Astrocyte of the cerebellum (primary cell): ENCODE measurements at places on chromosomes 1 and 21.

- DNase-seq, result no peak
Observed at GRCh38 chr1:172414331-172414730, 6.2 kb upstream of the C1orf105 start.

DNA sequence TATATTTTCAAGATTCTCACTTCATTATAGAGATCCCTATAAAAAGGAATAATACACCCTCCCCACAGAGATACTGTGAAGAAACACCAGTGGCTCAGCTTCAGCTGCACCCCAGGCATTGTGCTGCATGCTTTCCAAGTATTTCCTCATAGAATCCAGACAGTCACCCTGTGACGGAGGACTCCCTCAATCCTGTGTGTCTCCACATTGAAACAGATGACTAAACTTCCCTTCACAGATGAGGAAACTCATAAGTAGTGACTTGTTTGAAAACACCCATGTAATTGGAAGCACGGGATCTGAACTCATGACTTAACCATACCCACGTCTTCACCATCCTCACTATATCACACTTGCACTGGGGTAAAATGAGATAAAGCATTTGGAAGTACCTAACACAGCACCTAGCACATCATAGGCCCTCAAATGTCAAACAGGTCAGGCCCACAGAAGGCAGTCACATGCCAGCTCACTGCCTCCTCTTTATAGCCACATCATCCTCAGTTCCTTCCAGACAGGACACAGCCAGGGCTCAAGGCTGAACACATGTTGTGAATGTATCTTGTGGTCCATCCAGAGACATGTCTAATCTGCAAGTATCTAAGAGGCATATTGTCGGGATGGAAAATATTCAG is 55.2 kb downstream of the GPR161 start:
- no peak for DNase-seq

DNA sequence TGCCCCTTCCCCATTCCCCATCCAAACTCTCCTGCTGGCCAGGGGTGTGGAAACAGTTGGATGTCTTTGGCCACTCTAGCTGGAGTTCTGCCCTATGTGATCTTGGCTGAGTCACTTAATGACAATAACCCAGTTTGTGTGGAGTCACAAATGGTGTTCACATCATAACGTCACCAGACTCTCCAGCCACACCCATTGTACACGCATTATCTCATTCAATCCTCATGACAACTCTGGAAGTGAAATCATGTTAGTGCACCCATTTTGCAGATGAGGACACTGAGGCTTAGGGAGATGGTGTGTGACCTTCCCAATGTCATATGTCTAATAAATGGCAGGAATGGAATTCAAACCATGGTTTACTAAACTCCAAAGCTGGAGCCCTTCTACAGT is 1.2 kb upstream of the CDA start:
- DNase-seq, result no peak

GRCh38 chr1:220976390-220976789 is 97.1 kb downstream of the HLX start:
- no peak for DNase-seq

GRCh38 chr1:218705911-218706893 is 361.1 kb downstream of the TGFB2 start:
- DNase-seq, result peak; percentile 99

GRCh38 chr1:174743654-174744561 is 255.8 kb upstream of the CACYBP start:
- DNase-seq, result peak; percentile 13

GRCh38 chr1:19768353-19769210 is 31.1 kb downstream of the TMCO4 start:
- DNase-seq, result no peak

- DNase-seq, result no peak
Observed at GRCh38 chr1:39654291-39654690, 14.8 kb upstream of the HEYL start.

DNA sequence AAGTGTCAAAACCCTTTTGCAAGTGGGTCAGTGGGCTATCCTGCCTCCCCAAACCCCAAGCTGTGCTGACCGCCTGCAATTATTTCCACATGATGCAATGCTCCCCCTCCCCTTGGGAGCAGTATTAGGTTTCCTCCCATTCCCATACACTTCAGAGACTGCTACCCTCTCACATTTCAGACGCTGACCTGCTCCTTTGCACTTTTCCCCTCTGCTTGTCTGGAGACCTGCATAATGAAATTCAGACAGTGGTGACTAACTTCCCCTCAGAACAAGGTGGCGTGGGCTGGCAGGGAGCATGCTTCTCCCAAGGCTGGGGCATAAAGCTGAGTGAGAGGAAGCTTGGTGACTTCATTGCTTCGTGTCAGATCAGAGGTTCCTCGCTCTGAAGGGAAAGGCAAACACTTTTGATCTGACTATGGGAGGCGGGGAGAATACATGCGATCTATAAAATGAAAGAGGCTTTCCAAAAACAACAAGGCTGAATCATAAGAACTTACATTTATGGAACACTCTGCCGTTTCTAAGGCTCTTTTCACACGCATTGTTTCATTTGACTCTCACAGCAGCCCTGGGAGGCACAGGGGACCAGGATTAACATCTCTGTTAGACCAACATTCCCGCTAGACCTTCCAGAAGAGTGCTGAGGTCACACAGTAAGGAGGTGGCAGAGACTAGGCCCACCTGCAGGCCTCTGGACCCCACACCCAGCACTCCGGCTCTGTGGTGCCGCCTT is 27.5 kb upstream of the ROR1 start:
- peak; percentile 44 for DNase-seq

GRCh38 chr1:156082309-156083091 is at the start of gene MEX3A:
Gene MEX3A (minus strand): TSS chr1:156082465. CDS start chr1:156081998, 467 bp downstream.
- DNase-seq, result no peak

- DNase-seq, result no peak
Observed at GRCh38 chr1:230702934-230703678, 10.8 kb downstream of the AGT start.

DNA sequence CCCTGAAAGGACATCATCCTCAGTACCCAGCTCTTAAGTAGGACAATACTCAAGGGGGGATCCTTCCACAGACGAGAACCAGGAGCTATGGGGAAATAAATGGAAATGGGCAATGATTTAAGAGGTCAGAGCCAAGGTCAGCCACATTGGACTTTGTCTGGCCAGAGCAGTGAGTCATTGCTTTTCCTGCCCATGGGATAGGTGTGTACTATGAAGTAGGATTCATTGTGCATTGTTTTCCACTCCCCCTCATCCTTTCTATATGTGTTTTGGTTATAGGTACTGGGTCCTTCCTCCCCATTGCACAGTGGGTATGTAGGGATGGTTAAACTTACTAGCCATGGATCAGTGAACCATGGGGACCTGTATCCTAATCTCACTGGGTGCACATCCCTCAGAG is 328.9 kb upstream of the USP25 start:
- DNase-seq, result no peak

- DNase-seq, result no peak
Observed at GRCh38 chr21:29800056-29800455, 139.7 kb downstream of the GRIK1 start.

- DNase-seq, result no peak
Observed at GRCh38 chr1:169873582-169874199, 20.0 kb downstream of the SCYL3 start.

DNA sequence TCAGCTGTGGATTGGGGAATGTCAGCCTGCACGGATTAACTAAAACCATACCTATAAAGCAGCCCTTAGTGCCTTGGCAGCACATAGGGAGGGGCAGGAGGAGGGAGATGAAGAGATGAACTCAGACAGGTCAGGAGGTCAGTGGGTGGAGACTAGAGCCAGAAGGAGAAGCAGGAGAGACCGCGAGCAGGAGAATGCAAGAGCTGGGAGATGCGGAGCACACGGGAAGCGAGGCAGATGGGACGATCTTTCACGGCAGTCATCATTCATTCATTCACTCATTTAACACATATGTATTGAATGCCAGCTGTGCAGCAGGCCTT is 41.9 kb downstream of the NEK2 start:
- DNase-seq, result no peak

- DNase-seq, result no peak
Observed at GRCh38 chr1:247401310-247402119, 14.5 kb upstream of the NLRP3 start.

DNA sequence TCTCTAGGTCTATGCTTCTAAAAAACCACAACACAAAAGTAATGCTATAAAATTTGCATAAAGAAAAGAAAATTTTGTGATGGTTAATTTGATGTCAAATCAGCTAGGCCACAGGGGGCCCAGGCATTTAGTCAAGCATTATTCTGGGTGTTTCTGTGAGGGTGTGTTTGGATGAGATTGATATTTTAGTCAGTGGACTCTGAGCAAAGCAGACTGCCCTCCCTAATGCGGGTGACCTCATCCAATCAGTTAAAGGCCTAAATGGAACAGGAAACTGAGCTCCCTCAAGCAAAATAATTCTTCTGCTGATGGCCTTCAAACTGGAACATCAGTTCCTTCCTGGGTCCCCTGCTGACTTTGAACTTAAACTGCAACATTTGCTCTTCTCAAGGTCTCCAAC is 358.0 kb downstream of the DSCAM start:
- DNase-seq, result no peak

DNA sequence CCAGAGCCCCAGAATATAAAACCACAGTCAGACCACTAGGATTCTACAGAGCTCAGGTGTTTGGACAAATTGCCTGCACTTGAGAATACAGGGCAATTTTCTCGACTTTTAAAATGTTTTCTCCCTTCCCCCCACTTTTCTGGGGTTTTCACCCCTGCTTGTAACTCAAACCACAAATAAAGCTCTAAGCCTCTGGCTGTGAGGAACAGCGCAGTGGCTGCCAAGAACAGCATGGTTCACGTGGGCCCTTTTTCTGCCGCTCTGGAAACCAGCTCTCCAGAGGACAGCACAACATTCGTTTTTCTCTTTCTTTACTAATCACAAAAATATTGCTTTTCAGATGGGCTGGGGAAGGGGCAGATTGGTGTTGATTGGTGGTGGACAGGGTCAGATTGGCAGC is 102.2 kb upstream of the JUN start:
- DNase-seq, result peak; percentile 57

DNA sequence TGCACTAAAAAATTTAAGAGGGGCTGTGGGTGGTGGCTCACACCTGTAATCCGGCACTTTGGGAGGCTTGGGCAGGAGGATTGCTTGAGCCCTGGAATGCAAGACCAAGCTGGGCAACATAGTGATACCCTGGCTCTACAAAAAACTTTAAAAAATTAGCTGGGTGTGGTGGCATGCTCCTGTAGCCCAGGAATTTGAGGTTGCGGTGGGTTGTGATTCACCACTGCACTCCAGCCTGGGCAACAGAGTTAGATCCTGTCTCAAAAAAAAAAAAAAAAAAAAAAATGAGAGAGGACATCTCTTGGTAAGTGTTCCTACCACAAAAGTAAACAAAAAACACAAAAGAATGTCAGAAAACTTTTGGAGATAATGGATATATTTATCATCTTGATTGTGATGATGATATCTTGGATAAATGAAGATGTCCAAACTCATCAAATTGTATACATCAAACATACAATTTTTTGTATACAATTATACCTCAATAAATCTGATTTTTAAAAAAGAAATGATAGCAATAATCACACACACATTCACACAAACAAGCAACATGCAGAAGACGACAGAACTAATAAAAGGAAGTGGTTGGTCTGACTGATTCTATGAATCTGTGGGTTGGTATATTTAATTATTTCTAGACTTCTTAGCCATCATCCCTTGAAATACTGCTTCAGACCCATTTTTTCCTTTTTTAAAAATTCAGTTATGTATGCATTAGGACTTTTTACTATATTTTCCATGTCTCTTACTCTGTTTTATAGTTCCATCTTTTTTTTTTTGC is 465.9 kb downstream of the PLA2G4A start:
- no peak for DNase-seq

DNA sequence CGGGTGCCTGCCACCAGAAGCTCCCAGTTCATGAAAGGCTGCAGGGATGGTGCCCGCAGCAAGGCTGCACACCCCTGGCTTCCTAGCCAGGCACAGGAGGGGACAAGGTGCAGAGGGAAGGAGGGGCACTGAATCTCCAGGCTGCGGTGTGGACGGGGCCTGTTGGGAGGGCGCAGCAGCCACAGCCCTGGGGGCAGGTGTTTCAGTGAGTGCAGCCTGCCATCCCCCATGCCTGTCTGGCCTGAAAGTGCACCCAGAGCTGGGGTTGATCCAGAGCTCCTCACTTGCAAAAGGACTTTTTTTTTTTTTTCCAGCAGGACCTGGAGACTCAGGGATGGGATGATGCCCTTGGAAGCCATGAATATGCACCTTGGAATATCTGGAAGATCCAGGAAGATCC is 153.7 kb upstream of the C1orf174 start:
- DNase-seq, result no peak

GRCh38 chr1:226181996-226182714 is 4.4 kb downstream of the ACBD3 start:
- peak; percentile 8 for DNase-seq

DNA sequence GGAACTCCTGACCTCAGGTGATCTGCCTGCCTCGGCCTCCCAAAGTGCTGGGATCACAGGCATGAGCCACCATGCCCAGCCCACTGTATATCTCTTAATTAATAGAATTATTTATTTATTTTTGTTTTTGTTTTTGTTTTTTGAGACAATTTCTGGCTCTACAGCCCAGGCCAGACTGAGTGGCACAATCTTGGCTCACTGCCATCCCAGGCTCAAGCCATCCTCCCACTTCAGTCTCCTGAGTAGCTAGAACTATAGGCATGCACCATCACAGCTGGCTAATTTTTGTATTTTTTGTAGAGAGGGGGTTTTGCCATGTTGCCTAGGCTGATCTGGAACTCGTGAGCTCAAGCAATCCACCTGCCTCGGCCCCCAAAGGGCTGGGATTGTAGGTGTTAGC is 15.7 kb upstream of the WDTC1 start:
- DNase-seq, result no peak

DNA sequence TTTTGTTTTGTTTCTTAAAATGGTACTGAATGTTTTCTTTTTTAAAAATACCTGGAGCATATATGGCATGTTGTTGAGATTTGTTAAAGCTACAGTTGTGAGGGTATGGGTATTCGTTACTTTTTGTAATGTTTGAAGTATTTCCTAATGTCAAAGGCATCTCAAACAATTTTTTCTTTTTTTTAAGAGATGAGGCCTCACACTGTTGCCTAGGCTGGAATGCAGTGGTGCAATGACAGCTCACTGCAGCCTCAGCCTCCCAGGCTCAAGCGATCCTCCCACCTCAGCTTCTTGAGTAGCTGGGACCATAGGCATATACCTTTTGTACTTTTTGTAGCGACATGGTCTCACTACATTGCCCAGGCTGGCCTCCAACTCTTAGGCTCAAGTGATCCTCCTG is 16.1 kb downstream of the CLCN6 start:
- DNase-seq, result no peak

GRCh38 chr1:155184835-155185782 is 11.5 kb downstream of the TRIM46 start:
- no peak for DNase-seq

GRCh38 chr1:54887665-54888071 is 673 bp upstream of the DHCR24 start:
- no peak for DNase-seq

DNA sequence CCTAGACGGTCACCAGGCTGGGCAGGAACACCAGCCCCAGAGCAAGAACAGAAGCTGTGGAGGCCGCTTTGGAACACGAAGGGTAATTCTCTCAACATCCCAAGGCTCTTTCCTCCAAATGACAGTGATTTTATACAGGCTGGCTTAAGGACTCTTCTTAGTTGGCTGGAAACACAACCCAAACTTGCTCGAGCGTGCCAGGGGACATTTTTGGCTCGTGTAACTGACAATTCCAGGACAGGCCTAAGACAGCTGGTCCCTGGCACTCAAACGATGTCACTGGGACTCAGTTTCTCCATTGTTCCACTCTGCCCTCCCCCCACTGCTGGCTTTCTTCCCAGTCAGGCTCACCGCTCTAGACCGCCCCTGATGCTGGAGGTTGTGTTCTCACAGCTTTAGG is 164.7 kb downstream of the NPHP4 start:
- no peak for DNase-seq

- DNase-seq, result no peak
Observed at GRCh38 chr1:119636491-119637089, 11.5 kb downstream of the ZNF697 start.

- no peak for DNase-seq
Observed at GRCh38 chr1:36425791-36426190, 24.5 kb downstream of the OSCP1 start.
